ENCODE measurements at places on chromosomes 6 and 20.

DNA sequence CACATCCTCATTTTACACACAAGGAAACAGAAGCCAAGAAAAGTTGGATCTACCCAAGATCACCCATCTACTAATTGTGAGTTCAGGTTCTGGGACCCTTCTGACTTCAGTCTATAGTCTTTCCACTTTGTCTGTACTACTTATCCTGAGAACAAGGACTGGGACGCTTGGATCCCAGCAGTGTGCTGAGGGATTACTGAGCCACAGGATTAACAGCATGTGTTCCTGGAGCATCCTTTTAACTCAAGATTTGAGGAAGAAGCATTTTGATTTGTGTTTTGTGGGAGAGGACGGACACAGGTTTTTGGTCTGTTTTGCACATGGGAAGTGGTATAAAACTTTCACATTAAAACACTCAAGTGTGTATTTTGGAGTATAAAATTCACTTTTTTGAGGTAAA, 4.4 kb downstream of the ENPP4 start:
- no peak for DNase-seq

GRCh38 chr6:32462609-32463008, 22.9 kb downstream of the HLA-DRA start:
- DNase-seq, result no peak

- no peak for DNase-seq
Observed at GRCh38 chr6:53199156-53199555, 50.5 kb upstream of the GCM1 start.

- no peak for DNase-seq
Observed at GRCh38 chr6:141248021-141248799, 884.5 kb upstream of the GJE1 start.
